ENCODE measurements at places on chromosomes 13 and 19. TPM values are rescaled to one million over a fixed set of nuclear protein-coding genes. Genes with fewer than 3 reads are reported as not detected.

CTXN1 gene
- total RNA-seq: 114 TPM

PODNL1 gene
- total RNA-seq: not detected

ELSPBP1 gene
- total RNA-seq: not detected

SERPINE3 gene
- not detected for total RNA-seq

STX10 gene
- total RNA-seq: 55.9 TPM

MOB3A gene
- 38.5 TPM for total RNA-seq

GJB6 gene
- total RNA-seq: 3.1 TPM

GIPC3 gene
- total RNA-seq: not detected

DNA sequence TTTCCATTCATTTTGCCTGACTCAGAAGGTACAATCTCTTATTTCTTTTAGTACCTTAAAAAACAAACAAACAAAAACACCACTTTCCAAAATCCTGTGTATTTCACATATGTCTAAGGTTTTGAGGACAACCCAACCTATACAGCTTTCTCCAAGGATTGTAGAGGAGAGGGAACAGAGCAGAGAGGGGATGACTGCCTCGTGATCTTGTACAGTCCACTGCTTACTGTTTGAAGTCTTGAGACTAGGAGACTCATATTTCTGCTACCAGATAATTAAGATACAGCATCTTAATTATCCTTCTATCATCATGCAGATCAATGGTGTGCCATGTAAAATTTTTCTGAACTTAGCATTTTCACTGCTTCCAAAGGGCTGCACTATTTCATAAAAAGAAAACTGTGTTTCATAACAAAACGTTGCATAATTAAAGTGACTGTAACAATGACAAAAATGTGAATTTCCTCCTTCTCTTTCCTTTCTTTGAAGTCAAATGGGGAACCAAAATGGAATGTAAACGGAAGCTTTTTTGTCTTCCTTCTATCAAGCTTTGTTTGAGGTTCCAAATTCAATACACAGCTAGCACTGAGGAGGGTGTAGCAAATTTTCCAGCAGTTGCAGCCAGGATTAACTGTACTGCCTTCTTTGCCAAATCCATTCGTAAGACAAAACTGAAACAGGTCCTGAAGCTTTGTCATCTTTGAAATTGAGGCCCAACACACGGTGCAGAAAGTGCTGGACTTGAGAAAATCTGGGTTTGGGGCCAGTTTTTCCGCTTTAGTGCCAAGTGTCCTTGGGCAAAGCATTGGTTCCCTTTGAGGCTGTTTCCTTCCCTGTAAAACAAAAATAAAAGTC lies 34.9 kb upstream of the RCBTB2 start:
- DNase-seq: no peak

GRCh38 chr19:42316223-42317211 lies 3.4 kb downstream of the TMEM145 start:
- no peak for DNase-seq

DNA sequence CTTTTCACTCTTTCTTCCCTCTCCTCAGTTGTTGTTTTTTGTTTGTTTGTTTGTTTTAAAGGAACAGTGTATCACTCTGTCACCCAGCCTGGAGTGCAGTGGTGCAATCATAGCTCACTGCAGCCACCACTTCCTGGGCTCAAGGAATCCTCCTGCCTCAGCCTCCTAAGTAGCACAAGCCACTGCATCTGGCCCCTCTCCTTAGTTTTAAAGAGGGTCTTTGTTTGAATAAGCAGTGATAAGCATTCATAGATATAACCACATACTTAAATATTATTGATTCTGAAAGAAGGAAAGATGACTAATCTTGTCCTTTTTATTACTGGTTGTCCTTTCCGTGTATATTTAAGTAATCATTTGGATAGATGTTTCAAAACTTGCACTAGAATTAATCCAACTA lies 26.7 kb downstream of the ERCC5 start:
- DNase-seq: no peak

- DNase-seq: no peak
These were observed 6.2 kb upstream of the USP12 start for GRCh38 chr13:27177852-27178251.

GRCh38 chr13:97119943-97120342 lies 102.2 kb upstream of the MBNL2 start:
- no peak for DNase-seq

DNA sequence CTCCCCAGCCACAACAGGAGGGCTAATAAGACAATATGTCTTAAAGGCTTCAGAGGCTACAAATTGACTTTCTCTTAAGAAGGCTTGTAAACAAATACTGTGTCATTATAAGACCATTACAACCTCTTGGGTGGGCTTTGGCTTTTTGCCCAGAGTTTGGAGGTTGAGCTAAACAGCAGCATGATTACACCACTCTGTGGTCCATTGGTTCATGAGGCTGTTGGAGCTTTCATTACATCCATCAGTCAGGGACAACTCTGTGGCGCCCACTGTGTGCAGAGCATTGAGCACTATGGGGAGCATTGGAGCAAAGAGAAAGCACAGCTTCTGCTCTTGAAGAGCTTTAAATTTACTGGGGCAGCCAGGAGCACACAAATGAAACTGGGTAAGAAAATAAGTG lies 75.9 kb downstream of the TNFSF11 start:
- no peak for DNase-seq

DNA sequence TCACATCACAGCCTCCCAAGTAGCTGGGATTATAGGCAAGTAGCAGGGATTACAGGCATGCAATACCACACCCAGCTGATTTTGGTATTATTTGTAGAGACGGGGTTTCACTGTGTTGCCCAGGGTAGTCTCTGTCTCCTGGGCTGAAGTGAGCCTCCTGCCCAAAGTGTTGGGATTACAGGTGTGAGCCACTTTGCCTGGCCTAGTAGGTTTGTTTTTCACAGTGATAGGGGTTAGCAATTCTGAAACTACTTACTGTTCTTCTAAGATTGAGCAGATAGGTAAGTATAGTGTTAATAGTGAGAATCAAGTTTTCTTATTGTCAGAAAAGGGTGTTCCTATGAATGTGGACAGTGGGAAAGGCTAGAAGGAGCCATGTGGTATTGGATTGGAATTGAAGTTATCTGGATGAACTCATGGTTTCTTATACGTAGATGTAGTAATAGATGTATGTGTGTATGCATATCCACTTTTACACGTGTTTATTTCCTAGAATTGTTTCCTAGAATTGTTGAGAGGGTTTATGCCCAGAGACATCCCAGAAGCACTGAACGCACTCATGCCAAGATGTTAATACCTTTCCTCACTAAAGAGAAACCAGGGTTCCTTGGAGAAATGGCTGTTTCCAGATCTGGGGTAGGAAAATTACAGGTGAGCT lies 49.1 kb downstream of the SAE1 start:
- no peak for DNase-seq

DNA sequence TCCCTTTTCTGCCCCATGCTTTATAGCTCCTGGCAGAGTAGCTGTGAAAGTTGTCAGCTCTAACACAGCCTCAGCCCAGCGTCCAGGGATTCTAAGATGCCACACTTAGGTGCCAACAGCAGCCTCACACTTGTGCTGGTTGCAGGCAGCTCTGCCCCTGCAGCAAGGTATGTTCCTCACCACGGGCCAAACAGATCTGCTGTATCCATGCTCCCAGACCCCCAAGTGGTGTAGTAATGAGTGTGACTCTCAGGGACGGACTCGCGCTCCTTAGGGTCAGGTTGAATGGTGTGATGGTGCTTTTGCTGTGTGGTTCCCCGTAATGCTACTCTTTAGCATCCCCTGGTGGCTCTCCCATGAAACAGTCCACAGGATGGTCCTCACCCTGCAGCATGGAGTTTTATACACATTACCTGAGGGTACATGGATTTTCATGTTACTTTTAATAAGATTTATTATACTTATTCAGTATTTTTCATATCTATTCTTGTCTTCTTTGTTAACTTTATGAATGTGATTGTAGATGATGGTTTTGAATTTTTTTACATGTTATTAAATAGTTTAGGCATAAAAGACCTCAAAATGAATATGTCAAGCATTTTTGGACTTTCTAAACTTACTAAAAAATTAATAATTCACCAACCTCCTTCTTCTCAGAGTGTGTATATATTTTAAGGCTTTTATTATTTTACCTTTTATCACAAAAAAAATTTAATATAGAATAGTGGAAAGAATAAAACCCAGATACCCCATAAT lies 232.5 kb downstream of the SLC7A1 start:
- DNase-seq: peak; percentile 34

- no peak for DNase-seq
These were observed 108.2 kb upstream of the UQCRFS1 start for GRCh38 chr19:29321116-29321515.

DNA sequence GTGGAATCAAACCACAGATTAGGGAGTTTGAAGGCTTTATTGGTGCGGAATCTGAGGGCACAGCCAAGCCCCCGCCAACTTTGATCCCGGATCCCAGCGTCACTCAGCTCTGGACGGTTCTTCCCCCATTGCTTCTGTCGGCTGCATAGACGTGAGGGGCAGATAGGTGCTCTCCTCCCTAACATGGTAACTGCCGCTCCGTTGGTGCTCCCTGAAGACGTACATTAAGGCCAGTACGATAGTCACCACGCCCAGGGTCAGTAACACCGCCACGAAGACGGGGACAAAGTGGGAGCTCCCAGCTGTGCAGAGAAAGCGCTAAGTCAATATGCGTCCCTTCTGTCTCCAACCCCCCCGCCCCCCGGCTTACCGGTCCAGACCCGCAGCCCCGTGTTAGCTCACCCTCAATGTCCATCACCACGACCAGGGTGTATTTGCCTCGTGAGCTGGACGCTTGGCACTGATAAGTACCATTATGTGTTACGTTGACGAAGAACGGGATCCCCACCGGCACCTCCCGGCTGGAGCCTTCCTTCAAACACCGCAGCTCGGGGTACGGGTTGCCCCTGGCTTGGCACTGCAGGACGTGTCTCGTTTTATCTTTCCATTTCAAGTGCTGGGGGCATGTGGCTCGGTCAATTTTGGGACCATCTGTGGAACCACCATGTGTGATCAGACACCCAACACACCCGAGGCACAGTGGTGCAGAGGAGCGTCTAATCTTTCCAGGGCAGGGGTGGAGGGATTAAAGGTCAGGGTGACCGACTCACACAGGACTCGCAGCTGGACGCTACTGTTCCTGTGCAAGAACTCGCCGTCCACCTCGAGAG lies 644 bp upstream of the RAVER1 start:
- no peak for DNase-seq

DNA sequence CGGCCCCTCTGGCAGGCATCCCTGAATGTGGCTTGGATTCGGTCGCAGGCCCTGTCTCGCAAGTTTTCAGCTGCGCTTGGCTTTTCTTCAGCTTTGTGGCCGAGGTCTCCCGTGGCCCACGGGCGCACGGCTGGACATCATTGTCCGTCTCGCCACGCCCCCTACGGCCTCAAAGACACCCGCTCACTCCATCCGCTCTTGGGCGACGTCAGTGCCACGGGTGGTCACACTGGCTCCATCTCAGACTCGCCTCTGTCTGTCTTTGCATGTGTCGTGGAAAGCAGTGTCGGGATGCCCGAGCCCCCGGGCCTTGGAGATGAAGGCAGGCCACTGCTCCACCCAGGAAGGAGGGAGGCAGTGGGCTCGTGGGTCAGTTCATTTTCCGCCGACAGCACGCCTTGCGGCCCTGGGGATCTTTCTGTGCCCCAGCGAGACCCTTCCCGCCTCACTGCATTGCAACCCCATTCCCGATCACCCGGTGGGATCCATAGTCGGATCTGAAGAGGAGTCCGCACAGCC lies 51.0 kb downstream of the ZNF146 start:
- DNase-seq: no peak

GRCh38 chr19:53994811-53995210 lies 3.4 kb downstream of the CACNG6 start:
- DNase-seq: no peak

- DNase-seq: no peak
These were observed 366.6 kb downstream of the DNAJC15 start for GRCh38 chr13:43389983-43390382.

- DNase-seq: no peak
These were observed 363.2 kb downstream of the GPC6 start for GRCh38 chr13:93589788-93590187.

- DNase-seq: no peak
These were observed 722 bp upstream of the ICAM1 start for GRCh38 chr19:10270180-10270615.

GRCh38 chr13:98998831-98999638 lies 21.2 kb upstream of the DOCK9 start:
- DNase-seq: no peak

Measured in progenitor cell of endocrine pancreas (in vitro differentiated cells).